ENCODE measurements at places on chromosomes 4 and X. TPM values are rescaled to one million over a fixed set of nuclear protein-coding genes. Genes with fewer than 3 reads are reported as not detected.

DNA sequence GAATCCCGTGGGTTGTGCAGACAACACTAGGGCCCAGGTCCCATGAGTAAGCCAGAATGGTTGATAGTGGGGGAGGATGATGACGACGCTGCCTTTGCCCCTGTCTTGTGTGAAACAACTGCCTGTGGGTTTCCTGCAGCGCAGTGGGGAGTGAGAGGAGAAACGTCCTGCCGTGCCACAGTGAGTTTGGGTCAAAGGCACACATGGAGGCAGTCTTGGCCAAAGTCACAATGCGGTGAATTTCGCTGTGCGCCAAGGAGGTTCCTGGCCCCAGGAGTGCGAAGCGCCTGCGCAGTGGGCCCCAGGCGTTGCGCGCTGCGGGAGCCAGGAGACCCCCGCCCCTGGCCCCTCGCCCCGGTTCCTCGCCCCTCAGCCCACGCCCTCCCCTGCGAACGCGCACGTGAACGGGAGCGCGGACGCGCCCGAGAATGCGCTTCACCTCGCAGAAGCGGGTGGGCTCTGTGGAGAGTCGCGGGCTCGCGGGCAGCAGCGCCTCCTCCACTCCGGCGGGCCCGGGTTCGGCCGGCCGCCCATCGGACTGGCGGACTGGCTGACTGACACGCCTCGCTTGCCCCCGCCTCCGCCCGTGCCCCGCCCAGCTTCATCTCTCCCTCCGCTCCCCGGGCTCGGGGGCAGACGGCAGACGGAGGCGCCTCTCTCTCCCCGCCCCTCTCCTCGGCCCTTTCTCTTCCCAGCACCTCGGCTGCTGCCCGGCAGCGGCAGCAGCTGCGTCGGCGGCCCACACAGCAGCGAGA lies at the start of gene NUDT10:
NUDT10 (plus strand) TSS at position 635 of the 755 bp plus-strand sequence. CDS start 144 bp downstream, outside the sequence.
- no peaks in the 10 kb centered on the region for H3K4me1 ChIP-seq
- no peak within 1 kb of the TSS for H3K4me3 ChIP-seq
- H3K36me3 ChIP-seq, result no peaks in the 10 kb centered on the region
- H3K27me3 ChIP-seq, result no peaks in the 10 kb centered on the region

SLIT2 gene
- not detected for total RNA-seq

DNA sequence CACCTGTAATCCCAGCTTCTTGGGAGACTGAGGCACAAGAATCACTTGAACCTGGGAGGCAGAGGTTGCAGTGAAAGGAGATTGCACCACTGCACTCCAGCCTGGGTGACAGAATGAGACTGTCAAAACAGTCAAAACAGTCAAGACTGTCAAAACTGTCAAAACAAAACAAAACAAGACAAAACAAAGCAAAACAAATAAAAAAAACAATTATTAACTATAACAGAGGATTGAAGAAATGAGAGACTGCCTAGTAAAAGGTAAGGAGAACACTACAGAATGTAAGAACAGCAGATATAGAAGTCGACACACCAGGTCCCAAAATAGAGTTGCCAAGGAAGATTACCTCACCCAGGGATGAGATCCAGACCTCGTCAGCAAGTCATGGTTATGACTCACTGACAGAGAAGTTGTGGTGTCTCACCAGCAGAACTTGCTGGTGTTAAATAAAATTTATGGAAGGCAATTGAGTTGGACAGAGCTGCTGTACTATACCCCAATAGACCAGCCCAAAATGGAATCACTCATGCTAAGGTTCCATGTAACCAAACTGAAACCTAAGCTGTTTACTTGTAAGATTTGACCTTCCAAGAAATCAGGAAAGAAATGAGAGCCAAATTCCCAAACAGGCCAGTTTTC lies 32.1 kb upstream of the GK start:
- H3K27ac ChIP-seq, result no peak overlapping the region
- DNase-seq, result no peak
- no peak overlapping the region for H3K4me3 ChIP-seq
- no peaks in the 10 kb centered on the region for H3K36me3 ChIP-seq
- no peaks in the 10 kb centered on the region for H3K27me3 ChIP-seq

GRCh38 chrX:22950269-22951266 lies 49.2 kb upstream of the DDX53 start:
- no peak overlapping the region for H3K27ac ChIP-seq
- H3K27me3 ChIP-seq, result no peaks in the 10 kb centered on the region
- no peaks in the 10 kb centered on the region for H3K36me3 ChIP-seq

GRCh38 chr4:174373821-174374220 lies 90.1 kb downstream of the CEP44 start:
- H3K36me3 ChIP-seq, result no peaks in the 10 kb centered on the region
- DNase-seq, result no peak
- H3K4me1 ChIP-seq, result no peaks in the 10 kb centered on the region
- no peak overlapping the region for H3K4me3 ChIP-seq

Measured in Karpas-422 (cell line).